ENCODE measurements at places on chromosomes 3 and 15. TPM values are rescaled to one million over a fixed set of nuclear protein-coding genes. Genes with fewer than 3 reads are reported as not detected.

- peak; percentile 88 for DNase-seq
Measured at GRCh38 chr15:75307778-75308390, 25.2 kb downstream of the GOLGA6D start.

DNA sequence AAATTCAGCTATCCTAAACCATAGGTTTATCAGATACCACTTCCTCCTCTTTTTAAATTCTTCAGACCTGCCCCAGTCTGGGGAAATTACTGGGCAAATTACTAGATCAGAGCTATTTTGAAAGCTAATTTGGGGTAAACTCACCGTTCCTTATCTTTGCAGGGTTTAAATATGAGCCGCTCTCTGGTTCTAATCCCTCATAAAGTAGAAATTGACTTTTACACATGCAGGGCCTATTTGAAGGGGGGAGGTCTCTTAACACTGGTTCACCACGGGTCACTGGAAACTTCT, 11.0 kb upstream of the MEIS2 start:
- no peak for DNase-seq

- no peak for DNase-seq
Measured at GRCh38 chr3:95048564-95048963, 985.7 kb downstream of the NSUN3 start.

- no peak for DNase-seq
Measured at GRCh38 chr3:99842826-99843589, 25.3 kb downstream of the CMSS1 start.

GRCh38 chr3:194686816-194687637, 1.3 kb downstream of the FAM43A start:
- DNase-seq, result peak; percentile 71

The WNT7A gene
- total RNA-seq, result not detected

DNA sequence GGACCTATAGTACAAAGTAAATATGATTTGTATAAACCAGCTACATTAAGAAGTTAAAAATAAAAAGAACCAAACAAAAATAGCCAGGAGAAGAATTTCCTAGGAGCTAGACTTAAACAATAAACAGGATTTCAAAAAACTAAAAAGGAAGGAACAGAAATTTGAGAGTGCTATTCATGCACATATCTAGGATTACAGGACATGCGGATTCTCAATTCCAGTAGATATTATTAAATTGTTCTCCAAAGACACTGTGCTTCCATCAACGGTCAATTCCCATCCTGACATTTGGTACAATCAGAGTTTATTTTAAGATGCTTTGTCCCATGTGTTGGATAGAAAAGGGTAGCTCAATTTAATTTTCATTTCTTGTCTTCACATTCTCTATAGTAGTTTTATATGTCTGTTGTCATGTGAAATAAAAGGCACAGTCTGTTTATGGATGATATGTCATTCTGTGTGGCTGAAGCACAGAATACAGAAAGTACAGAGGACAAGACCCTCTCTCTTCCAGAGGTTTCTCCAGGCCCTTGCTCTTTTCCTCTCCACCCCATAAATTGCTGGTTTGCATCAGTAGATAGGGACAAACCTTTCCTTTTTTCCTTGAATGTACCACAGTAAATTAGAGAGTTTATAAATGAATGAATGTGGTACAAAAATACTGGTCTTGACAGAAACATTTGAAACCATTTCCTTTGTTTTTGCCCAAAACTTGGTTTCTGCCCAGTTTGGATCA, 3.5 kb downstream of the PLOD2 start:
- DNase-seq, result no peak

The UBAP1L gene
- 2.6 TPM for total RNA-seq

The ABI3BP gene
- total RNA-seq, result 0.28 TPM

DNA sequence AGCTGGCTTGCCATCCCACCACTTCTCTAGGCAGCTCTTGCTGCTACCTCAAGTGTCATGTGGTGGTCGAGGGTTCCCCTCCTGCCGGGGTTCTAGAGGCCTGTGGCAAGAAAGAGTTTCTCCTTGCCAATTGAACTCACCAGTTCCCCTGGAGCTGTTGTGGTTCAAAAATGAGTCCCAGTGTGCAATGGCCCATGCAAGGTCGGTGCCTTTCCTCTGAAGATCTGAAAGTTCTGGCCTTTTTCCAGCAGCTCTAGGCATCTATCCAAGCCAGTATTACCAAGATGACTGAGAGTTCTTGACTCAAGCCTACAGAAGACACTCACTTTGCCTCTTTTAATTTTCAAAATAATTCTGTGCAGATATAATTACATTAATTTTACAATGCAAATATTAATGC, 163.6 kb downstream of the KCNMB2 start:
- DNase-seq, result no peak

The BMF gene
- 13.2 TPM for total RNA-seq

The TASOR gene
- 37.6 TPM for total RNA-seq

DNA sequence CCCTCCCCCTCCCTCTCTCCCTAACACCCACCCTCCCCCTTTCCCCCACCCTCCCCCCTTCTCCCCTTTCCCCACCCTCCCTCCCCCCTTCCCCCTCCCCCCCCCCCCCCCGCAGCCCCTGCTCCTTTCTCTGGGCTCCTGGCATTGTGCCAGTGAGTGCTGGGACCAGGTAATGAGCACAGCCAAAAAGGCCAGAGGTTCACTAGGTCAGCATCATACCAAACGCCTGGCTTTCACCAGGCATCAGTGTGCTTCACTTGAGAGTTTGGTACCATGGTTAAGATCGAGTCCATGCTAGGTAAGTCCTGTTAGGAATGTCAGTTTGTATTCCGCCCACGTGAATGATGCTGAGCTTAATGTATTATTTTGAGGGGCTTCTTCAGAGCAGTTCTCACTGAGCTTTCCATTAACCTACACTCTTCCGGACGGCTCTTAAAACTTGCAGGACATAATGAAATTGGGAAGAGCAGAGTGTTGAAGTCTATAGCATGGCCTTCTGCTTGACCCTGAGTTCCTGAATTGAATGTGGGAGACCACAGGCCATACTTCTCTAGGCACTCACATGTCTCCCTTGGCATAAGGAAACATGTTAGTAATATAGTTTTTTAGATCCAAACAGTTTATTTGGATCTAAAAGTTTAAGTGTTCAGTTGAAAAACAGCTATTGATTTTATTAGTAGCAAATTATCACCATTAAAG, 45.6 kb downstream of the SENP2 start:
- DNase-seq, result no peak

The COL7A1 gene
- total RNA-seq, result 22.9 TPM

The EFHB gene
- 1.6 TPM for total RNA-seq

DNA sequence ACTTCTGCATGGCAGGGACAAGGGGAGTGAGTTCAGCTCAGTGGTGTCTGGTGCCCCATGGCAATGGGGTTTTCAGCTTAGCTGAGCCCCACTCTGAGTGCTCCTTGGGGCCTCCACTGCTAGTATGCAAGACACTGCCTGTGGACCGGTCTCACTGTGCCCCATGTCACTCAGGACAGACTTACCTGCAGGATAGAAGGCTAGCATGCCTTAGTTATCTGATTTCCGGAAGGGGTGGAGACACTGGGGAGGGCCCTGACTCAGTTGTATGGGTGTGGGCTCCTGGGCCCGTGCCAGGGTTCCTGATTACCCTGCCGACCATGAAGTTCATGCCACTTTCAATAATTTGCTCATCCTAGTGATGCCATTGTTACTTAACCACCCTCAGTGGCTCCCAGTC, 4.3 kb upstream of the SLC6A20 start:
- no peak for DNase-seq

The ZNF774 gene
- total RNA-seq, result 2.5 TPM

The C3orf85 gene
- not detected for total RNA-seq

DNA sequence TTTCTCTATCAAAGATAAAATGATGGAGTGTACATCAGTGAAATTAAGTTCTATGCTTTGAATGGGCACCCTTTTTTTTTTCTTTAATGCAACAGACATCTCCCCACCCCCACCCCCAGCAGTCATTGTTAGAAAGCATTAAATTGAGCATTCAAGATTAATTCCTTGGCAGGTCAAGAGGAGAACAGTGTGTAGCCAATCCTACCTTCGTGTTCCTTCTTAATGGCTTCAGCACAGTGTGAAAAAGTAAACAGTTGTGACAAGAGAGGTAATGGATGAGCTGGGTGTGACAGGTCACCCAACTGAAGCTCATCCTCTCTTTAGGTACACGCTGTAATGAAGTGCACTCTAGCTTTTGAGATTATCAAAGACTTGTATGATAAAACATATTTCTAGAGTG, 198.5 kb upstream of the RARB start:
- DNase-seq, result no peak

The ATP2B2 gene
- total RNA-seq, result 0.33 TPM

DNA sequence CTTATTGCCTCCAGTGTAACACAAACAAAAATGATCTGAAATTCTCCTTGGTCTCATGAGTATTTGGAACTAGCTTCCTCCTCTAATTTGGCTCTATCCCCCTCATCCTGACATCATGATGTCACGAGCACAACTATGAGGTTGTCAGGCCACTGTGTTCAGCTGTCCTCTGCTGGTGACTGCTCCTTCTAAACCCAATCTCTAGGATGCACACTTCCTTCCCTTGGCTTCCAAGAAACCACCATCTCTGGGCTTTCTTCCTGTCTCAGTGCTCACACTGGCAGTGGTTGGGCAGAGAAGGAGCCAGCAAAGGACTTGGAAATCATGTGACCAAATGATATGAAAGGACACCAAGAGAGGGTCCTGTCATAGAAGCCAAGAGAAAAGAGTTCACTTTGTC, 30.7 kb upstream of the EIF1B start:
- DNase-seq, result no peak

DNA sequence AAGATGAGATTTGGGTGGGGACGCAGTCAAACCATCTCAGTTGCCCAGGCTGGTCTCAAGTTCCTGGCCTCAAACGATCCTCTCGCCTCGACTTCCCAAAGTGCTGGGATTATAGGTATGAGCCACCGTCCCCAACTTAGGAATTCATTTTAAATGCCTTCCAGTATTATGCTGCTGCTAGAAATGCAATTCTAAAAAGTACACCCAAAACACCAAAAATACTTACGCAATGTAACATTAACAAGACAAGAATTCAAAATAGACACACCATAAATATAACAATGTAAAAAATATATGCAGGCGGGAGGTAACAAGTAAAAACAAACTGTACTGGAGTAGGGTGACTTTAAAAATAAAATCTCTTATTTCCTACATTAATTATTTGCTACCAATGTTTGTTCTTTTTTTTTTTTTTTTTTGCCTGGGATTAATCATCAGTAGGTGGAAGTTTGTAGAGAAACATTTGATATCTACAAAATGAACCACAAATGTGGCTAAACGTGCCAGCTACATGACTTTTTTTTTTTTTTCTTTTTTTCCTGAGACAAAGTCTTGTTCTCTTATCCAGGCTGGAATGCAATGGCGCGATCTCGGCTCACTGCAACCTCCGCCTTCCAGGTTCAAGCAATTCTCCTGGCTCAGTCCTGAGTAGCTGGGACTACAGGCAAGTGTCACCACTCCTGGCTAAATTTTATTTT, 56.8 kb downstream of the SETMAR start:
- DNase-seq, result no peak

- DNase-seq, result no peak
Measured at GRCh38 chr3:55876560-55876959, 389.5 kb upstream of the WNT5A start.

The ZMYND10 gene
- total RNA-seq, result 0.61 TPM

DNA sequence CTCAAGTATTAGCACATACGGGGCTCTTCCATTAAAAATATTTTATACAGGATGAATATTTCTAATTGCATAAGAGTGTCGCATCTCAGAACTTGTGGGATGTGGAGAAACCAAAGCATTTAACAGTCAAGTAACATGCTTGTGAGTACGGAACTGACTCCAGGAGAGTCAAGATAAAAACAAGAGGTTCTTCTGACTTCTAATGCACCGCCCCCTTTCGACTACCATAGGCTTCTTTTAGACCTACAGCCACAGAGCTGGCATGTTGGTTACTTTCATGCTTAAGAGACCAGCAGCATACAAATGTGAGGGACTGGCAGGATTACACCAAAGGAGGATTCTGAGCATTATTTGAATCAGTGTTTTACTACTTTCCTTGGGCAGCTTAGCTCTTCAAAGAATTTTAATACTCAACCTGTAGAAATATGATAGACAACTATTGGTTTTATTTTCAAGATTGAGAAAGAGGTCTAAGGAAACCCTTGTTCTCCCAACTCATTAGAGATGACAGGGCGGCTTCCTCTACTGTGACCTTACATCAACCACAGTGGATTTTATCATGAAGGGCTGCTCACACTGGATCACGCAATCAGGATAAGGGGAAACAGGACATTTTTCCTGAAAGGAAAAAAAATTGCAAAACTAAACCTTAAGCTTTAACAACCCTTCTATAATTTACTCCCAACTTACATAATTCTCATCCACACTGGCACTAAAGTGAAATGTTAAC, 14.0 kb downstream of the ETV5 start:
- DNase-seq, result no peak

DNA sequence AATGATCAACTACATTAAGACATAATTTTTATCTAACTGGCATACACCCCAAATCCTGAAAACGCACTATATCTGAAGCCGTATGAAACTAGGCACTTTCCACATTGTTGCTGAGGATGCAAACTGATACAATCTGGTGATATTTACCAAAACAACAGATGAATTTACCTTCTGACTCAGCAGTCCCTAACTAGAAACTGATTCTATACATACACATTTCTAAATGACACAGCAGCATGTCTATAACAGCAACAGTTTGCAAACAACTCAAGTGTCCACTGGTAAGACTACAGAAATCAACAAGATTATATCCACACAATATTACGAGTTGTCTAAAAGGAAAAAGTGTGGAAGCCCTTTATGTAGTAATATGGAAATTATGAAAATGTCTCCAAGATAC, 22.9 kb downstream of the SECISBP2L start:
- DNase-seq, result no peak

- no peak for DNase-seq
Measured at GRCh38 chr3:4749567-4750002, 229.7 kb upstream of the BHLHE40 start.

- no peak for DNase-seq
Measured at GRCh38 chr15:74867466-74868038, 5.6 kb downstream of the SCAMP2 start.

- DNase-seq, result no peak
Measured at GRCh38 chr15:48785195-48785594, 25.7 kb downstream of the CEP152 start.

- DNase-seq, result no peak
Measured at GRCh38 chr3:44419923-44420650, 57.4 kb downstream of the ZNF445 start.

The SEMA3F gene
- total RNA-seq, result 14.3 TPM

The RNF168 gene
- total RNA-seq, result 65.5 TPM

GRCh38 chr3:149234671-149235245, 13.1 kb upstream of the CP start:
- DNase-seq, result no peak

- no peak for DNase-seq
Measured at GRCh38 chr3:133371676-133372075, 28.2 kb upstream of the BFSP2 start.

The CASR gene
- 0.02 TPM for total RNA-seq

The EPHA3 gene
- 0.59 TPM for total RNA-seq

The ST8SIA2 gene
- total RNA-seq, result 3.2 TPM

- DNase-seq, result no peak
Measured at GRCh38 chr15:92049290-92049989, 195.9 kb downstream of the SLCO3A1 start.

The TRIM71 gene
- 364 TPM for total RNA-seq

The CCR2 gene
- total RNA-seq, result not detected

GRCh38 chr3:69199942-69200341, 77.5 kb upstream of the LMOD3 start:
- DNase-seq, result no peak

Data from H9 (cell line).